ENCODE measurements at places on chromosomes 7 and 10.

- peak; percentile 65 for DNase-seq
Observed at GRCh38 chr7:129644634-129645230, 33.2 kb downstream of the NRF1 start.

- DNase-seq, result no peak
Observed at GRCh38 chr10:34175121-34175520, 640.0 kb downstream of the PARD3 start.

GRCh38 chr10:35442592-35442991 is 106.3 kb downstream of the CCNY start:
- DNase-seq, result no peak

GRCh38 chr10:84695902-84696301 is 367.5 kb downstream of the CCSER2 start:
- no peak for DNase-seq

DNA sequence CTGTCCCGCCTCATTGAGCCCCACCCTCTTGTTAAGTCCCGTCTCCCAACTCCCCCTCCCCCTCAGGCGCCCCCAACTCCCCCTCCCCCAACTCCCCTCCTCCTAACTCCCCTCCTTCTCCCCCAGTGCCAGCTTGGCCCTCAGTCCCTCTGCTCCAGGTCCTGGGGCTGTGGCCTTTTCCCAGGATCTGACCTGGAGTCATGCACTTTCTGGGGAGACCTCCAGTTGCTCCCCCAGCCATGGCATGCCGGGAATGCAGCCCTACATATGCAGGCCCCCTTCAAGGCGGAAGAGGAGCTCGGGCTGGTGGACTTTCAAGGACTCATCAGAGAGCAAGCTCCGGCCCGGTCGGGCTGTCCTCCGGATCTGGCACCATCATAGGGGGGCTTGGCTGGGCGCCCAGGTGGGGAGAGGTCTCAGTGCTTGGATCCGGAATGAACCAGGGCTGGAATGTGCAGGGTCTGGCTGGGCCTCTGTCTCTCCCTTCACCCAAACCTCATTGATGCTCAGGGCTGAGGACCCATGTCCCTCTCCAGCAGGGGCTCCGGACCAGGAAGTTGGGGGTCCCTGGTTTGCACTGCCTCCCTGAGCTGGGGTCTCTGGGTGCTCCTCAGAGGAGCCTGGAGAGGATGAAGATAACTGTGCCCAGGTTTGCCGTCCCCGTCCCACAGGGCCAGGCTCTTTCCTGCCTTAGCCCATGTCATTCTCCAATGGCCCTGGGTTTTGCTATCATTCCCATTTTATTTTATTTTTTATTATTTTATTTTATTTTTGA is 41.1 kb downstream of the TMEM270 start:
- DNase-seq, result no peak

DNA sequence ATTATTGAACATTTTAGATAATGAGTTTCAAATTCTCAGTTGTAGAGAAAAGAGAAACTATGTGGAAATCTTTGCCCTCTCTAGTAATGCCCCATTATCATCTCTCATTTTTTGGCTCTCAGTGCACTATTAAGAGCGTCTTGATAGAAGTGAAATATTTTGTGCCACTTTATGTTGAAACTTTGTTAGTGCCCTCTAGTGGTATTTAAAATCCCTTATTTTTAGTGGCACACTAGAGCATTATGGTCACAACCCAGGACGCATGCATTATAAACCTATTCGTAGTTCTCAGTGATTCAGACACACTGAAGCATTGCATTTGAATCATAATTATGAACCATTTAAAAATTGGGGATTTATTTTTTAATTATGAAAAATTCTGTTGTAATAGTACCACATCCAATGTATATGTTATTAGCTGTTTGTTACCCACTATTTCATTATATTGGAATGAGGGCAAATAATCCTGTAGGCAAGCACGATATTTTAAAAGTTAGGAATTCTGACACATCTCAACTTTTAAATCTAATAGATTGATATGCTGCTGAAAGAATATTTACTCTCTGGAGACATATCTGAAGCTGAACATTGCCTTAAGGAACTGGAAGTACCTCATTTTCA is 21.9 kb downstream of the PDCD4 start:
- DNase-seq, result peak; percentile 72

DNA sequence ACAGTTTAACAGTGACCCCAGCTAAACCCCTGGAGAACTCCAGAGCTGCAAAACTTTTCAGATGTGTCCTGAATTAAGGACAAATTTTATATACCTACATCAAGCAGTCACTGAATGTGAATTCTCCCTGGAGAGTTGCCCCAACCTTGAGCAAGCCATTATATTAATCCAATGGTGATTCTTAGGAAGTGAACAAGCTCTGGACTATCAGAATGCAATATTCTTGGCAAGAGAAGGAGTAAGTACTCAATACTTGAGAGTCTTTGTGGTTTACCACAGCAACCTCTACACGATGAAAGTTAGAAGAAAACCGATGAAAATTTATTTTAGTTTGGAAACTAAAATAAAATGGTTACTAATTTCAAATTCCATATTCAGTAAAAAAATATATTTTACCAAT is 19.3 kb upstream of the ZNF365 start:
- DNase-seq, result no peak

GRCh38 chr7:139065323-139065722 is 29.5 kb upstream of the ZC3HAV1L start:
- DNase-seq, result no peak

DNA sequence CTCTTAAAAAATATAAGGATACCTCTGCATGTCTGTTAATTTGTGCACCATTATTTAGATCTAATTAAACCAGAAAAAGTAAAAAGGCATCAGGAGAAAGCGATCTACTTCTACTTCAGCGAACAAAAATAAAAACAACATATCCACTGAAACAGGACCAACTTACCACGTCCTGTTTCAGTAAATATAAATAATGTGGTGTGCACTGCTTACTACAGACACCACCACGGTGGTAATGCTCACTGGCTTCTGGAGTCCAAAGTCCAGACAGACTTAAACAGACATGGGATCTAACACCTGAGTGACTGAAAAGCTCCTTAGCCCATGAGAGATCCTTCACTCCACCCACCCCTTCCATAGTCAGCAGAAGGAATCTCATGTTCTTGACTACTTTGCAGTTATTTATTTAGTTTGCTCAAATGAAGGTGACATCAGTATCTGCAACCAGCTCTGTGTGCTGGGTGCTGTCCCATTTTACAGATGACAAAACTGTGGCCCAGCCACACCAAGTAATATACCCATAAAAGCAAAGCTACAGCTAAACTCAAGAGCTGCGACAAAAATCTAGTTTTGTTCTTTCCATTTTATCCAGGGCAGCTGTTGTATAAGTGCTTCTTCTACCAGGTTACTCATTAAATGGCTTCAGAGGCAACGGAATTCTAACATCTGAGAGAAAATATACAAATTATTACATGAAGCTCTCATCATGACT is 62.1 kb upstream of the NCAPG2 start:
- DNase-seq, result no peak

DNA sequence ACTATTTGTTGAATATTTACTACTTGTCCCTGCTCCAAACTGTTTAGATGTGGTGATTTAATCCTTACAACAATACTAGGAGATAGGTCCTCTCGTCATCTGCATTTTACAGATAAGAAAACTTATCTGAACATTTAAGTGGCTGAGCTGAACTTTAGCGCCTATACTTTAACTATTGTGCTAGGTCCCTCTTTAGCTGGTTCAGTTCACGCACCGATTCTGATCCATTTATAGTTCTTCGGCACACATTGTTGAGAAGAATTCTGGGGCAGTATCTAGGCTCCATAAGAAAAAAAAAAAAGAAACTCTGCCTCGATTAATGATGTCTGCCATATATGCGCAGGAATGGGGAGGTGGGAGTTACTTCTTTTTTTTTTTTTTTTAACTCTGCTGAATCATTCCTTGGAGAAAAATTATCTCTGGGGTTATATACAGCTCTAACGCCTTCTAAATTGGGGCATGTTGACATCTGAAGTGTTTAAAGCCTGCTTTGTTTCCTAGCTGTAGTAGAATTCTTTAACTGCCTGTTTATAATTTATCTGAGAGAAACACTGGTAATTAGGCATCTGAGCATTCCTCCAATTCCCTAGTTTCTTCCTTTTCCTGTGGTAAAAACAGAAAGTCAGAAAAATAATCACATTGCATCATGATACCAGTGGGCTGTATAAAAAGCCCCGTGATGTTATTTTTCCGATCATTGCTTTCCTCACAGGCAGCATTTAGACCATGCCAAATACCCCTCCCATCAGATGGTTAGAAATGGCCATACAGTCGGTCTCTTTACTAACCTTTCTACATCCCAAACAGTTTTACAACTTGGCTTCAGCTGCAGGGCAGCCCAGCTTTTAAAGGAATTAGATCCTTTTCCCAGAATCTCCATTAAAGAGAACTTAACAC is 98.5 kb upstream of the KDM7A start:
- no peak for DNase-seq

DNA sequence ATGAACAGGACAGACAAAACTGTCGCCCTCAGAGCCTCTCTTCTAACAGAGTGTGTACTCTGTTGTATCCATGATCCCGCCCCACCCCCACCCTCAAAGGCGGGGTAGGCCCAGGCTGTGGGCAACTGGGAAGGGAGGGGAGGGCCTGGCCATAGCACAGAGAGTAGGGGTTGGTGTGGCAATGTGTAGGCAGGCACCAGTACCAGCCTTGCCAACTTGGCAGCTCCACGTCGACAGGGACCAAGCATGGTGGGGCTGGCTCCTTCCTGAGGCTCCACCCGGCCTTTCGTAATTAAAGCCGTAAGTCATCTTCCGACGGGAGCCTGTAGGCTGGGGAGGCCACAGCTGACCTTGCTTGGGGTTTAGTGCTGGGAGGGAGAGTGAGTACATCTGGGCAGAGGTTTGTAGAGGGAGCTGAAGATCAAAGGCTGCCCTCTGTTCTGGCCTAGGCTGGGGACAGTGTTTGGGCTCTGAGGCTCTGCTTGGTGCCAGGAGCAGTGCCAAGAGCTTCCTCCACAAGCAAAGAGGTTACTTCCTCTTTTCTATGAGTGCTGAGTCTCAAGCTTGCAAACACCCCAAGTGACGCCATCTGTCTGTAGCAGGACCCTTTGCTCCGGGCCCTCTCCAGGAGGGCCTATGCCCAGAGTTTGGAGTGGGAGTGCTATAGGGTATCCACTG is 121.6 kb downstream of the C10orf105 start:
- no peak for DNase-seq
